ENCODE measurements at places on chromosomes 1 and 21.

DNA sequence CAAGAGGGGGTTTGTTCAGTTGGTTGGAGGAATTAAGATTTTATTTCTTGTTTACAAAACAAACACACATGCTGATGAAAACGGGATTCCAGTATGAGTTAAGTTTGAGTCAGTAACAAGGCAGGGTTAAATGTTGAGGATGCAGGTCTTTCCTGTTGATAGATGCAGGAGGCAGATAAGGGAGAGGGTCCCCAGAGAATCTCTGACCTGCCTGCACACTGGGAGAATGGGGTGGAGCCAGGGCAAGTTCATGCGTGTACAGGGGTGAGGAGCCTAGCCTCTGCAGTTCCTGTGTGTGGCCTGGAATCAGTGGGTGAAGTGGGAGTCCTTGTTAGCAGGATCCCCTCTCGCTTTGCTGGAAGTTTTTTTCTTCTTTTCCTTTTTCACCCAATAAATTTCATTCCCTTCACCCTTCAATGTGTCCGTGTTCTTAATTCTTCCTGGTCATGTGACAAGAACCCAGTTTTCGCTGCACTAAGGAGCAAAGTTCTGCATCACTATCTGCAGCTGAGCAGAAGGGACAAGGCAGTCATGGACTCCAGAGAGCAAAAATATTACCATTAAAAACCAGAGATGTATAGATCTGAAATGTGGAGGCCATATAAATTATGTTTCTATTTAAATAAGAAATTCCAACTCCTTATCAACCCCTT is 69.9 kb upstream of the MARK1 start:
- no peak for DNase-seq

DNA sequence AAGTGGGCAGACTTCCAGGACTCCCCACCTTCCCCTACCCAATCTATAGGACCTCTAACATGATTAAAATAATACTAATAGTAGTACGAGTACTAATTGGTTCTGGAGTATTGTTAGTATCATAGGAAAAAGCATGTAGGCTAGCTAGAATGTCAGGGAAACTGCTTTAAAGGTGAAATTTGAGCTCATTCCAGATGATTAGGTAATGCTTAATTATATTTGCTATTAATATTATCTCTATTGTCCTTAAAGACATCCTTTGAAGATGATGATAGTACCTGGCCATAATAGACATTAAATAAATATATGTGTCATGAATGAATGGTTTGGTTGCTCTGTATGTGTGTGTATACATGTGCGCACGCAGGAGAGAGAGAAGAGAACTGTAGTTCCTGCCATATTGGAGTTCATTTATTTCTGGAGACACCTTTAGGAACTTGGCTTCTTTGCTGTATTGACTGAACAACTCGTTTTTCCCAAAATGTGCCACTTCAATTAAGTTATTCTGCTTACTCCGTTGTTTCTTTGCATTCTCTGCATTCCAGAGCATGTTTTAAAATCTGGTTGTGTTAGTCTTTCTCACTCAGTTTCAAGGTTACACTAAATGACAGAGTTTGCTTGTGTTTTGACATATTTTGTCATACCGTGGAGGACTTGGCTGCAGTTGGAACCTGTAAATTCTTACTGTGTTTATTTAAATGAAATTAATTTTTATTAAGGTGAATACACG is 117.1 kb downstream of the OSBPL9 start:
- no peak for DNase-seq

- DNase-seq: no peak
Measured at GRCh38 chr1:153556348-153556747, 7.3 kb upstream of the S100A3 start.

DNA sequence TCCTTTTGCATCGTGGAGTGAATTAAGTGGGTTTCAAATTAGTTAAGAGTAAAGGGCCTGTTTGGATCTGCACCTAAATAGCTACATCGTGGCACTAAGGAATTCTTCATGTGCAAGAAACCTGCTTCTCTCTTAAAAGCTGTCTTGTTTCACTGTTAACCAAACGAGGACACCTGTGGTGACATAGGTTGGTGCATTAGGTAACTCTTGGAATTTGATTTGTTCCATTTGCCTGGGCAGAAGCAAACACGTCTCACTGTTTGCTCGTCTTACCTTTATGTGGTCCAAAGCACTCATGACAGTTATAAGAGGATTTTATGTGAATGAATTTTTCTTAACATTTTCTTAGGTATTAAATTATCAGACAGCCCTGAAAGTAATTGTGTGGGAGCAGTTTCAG is 60.9 kb downstream of the PRDM2 start:
- no peak for DNase-seq

DNA sequence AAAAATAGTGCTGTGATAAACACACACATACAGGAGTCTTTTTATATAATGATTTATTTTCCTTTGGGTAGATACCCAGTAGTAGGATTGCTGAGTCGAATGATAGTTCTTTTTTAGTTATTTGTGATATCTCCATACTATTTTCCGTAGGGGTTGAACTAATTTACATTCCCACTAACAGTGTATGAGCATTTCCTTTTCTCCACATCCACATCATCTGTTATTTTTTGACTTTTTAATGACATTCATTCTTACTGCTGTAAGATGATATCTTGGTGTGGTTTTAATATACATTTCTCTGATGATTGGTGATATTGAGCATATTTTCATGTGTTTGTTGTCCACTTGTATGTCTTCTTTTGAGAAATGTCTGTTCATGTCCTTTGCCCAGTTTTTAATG is 78.3 kb downstream of the NIBAN1 start:
- DNase-seq: no peak

DNA sequence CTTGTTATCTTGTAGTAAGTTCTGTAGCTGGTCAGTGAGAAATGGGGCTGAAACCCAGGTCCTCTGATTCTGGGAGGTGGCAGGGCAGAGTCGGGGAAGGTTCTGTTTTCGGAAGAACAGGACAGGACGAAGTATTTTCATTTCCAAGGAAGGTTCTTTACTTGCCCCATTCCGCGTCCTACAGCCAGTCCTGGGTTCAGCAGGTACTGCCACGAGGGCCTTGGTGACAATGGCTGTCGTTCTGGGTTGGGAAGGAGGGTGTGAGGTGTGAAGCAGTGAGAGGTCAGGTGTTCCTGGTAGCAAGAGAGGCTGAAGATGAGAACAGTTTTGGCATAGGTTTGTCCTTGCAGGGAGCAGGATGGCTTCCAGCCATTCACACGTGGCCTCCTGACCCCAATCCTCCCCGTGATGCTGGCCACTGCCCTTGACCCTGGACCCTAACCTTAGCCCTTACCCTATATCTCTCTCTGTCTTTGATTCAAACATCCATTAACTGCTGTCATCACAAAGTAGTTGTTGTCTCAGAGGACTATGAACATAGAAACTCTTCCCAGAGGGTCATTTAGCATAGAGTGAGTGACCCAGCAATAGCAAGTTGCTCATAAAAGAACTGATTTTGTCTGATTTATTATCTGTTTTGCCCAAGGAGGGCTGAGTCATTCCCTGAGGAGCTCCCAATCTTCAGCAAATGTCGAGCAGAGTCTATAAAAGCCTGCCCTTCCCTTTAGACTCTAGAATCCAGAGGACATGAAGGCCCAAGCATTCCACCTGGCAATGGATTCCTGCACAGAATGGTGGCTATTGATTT is 25.0 kb downstream of the VASH2 start:
- DNase-seq: no peak

GRCh38 chr1:6519935-6520671 is 28.6 kb upstream of the PLEKHG5 start:
- peak; percentile 39 for DNase-seq

DNA sequence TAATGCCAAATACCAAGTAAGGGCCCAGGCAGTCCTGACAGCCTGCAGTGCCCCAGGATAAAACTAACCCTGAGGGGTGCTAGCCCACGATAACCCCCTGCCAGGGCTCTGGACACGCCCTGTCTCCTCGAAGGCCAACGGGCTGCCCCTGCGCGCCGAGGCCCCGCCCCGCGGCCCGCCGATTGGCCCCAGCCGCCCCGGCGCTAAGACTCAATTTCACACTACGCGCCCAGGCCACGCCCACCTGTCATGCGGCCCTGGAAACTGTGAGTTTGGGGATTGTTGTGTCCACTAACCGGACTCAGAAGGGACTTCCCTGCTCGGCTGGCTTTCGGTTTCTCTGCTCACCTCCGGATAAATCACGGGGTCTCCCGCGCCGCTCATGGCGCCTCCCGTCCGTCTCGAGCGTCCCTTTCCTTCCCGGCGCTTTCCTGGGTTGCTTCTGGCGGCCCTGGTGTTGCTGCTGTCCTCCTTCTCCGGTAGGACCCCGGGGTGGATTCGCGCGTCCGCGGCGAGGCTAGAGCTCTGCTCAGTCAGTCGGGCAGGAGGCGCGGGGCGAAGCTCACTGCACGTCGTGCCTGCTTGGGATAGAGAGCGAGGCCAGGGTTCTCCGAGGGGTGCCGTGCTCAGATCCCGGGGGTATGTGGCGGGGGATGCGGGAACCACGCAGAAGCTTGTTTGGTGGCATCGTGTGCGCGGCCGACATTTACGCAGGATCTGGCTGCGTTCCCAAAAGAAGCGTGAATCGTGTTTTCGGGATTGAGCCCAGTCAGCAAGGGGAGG is at the start of gene CR1L:
Gene CR1L, plus strand, starts transcription at position 282 of the 783 bp plus-strand sequence. Its CDS starts 101 bp downstream, at position 383.
- peak; percentile 59 for DNase-seq

GRCh38 chr21:43188181-43188580 is 19.4 kb downstream of the CRYAA start:
- no peak for DNase-seq

DNA sequence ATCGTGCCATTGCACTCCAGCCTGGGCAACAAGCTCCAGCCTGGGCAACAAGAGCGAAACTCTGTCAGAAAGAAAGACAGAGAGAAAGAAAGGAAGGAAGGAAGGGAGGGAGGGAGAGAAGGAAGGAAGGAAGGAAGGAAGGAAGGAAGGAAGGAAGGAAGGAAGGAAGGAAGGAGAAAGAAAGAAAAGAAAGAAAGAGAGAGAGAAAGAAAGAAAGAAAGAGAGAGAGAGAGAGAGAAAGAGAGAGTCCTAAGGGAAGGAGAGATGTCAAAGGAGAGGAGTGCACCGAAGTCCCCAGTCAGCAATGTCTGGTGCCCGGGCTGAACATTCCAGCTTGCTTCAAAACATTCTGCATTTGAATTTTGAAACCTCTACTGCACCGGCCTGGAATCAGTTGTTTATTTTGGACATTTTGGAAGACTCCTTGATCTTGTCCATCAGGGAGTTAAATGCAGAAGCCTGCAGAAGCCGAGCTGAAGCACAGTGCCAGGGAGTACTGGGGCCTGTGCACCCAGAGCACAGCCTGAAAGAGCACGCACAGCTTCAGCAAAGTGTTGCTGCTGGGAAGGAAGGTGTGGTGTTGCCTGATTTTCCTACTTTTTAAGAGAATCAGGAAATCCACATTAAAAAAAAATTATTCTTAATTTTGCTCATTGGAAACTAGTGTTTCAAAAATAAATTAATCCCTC is 3.7 kb upstream of the IGSF3 start:
- DNase-seq: no peak

- no peak for DNase-seq
Measured at GRCh38 chr1:26833432-26834405, 7.2 kb downstream of the ZDHHC18 start.

- no peak for DNase-seq
Measured at GRCh38 chr21:26194811-26195251, 24.3 kb upstream of the APP start.

DNA sequence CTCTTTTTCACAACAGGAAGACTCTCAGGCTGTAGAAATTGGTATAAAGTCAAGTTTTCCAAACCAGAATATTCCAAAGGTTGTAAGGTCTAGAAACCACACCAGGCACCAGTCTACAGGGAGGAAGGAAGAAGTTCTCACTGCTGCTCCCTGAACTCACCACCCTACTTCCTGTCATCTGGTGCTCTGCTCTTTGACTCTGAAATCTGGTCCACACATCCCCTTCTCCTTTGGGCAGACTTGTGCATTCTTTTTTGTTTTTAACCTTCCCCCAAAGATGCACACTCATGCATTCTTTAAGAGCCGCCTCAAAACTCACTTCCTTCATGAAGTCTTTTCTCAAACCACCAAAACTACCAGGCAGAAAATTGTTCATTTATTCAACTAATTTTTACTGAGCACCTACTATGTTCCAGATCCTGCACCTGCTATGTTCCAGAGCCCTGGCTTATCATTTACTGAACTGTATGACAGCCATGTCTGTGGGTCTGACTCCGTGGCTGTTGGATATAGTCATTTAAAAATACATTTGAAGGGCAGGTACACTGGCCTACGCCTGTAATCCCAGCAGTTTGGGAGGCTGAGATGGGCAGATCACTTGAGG is 30.1 kb upstream of the EPS15 start:
- no peak for DNase-seq

GRCh38 chr1:156114101-156114918 is at the start of gene LMNA:
LMNA (plus strand) TSS chr1:156114711; CDS start chr1:156114919, 208 bp downstream.
- peak; percentile 89 for DNase-seq

GRCh38 chr1:40594187-40594531 is 62.7 kb downstream of the ZNF684 start:
- DNase-seq: no peak

- no peak for DNase-seq
Measured at GRCh38 chr1:20830378-20830777, 43.3 kb upstream of the HP1BP3 start.

GRCh38 chr1:6917067-6917466 is 131.8 kb downstream of the CAMTA1 start:
- no peak for DNase-seq

DNA sequence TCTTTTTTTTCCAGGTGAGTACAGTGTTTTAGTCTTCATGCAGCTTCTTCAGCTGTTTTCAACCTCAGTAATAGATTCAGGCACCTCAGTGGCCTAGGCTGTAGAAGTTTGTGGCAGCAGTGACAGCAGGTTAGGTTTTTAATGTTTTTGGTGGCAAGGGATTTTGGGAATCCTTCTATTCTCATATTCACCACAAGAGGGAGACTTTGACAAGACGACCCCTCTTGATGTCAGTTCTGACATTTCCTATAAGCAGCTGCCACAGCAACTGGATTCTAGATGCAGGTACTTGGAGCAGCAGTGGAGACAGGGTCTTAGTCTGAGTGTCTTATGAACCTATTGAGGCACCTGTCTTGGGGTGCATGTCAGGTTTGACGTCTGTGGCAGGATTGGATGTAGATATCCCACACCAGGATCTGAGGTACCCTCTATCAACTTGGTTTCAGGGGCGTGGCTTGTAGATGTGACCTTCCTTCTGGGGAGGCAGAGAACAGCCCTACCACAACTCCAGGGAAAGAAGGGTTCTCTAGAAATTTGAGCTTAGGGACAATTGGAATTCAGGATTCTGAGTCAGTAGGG is 1104.2 kb upstream of the TMPRSS15 start:
- no peak for DNase-seq

DNA sequence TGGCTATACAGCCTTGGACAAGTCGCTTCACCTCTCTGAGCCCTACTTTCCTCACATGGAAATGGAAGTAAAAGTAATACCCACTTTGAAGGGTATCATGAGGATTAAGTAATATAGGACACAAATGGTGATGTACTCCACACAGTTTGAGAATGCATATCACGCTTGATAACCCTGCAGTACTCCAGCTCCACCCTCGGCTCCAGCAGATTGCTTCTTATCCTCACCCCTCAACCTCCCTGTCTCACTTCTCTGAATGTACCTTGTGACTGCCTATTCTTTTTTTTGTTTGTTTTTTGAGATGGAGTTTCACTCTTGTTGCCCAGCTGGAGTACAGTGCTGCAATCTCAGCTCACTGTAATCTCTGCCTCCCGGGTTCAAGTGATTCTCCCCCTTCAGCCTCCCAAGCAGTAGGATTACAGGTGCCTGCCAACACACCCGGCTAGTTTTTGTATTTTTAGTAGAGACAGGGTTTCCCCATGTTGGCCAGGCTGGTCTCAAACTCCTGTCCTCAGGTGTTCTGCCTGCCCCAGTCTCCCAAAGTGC is 55.5 kb downstream of the LDLRAD2 start:
- DNase-seq: no peak

GRCh38 chr1:18197299-18197698 is 89.7 kb downstream of the IGSF21 start:
- no peak for DNase-seq

- no peak for DNase-seq
Measured at GRCh38 chr21:27101523-27101922, 134.6 kb upstream of the ADAMTS5 start.

All from anterior cingulate cortex (tissue), 58 donors.